LHCN-M2 (cell line): ENCODE measurements at places on chromosomes 2 and 18. TPM values are rescaled to one million over a fixed set of nuclear protein-coding genes. Genes with fewer than 3 reads are reported as not detected.

GRCh38 chr2:207160115-207160514 is 5.6 kb downstream of the KLF7 start:
- DNase-seq, result no peak

GRCh38 chr2:18074476-18074875 is 196.0 kb downstream of the KCNS3 start:
- DNase-seq, result peak; percentile 8

GRCh38 chr18:35610089-35610488 is 28.5 kb downstream of the GALNT1 start:
- DNase-seq, result no peak

DNA sequence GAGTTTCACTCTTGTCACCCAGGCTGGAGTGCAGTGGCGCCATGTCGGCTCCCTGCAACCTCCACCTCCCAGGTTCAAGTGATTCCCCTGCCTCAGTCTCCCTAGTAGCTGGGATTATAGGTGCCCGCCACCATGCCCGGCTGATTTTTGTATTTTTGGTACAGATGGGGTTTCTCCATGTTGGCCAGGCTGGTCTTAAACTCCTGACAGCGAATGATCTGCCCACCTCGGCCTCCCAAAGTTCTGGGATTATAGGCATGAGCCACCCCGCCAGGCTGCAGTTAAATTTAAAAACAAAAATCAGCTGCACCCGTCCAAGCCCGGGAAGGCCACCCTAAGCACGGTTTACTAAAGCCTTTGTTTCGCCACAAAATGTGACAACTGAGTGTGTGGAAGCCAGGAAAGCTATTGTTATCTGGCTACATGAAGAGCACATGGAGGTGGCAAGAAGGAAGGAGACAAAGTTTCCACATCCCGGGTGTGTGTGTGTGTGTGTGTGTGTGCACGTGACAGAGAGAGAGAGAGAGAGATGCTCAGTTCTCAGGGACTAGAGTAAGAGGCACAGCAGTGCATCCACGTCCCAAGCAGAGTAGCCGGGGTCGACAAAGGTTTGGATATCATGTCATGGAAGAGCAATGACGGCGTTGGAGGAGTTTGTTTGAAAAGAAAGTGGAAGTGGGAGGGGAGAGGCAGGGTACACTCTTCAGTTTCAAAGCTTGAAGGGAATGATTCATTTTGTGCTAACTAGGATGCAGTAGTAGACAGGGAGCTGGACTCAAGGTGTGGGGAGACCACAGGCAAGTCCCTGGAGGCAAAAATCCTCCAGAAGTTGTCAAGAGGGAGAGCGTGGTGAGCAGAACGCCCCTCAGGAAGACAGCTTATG is 20.1 kb downstream of the INPP5D start:
- DNase-seq, result no peak

GRCh38 chr2:239940861-239941570 is 84.1 kb downstream of the NDUFA10 start:
- DNase-seq, result no peak

GRCh38 chr2:100292022-100292580 is 30.2 kb downstream of the LONRF2 start:
- DNase-seq, result peak; percentile 17

DNA sequence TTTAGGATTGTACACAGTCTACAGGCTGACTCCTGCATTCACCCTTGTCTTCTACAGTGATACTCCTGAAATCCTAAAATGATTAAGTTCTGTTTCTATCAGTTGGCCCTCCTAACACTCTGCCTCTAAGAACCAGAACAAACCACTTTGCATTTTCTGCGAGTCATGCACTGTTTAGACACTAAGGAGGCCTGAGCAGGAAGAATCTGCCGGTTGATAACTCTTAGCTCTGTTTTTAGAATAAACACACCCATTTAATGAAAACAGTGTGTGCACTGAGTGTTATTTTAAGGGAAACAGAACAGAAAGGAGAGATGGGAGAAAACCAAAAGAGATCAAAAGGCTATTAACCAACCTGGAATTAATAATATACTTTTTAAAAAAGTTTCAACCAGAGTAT is 22.9 kb upstream of the SSB start:
- peak; percentile 42 for DNase-seq

- no peak for DNase-seq
Measured at GRCh38 chr2:220662431-220662830, 909.7 kb downstream of the EPHA4 start.

DNA sequence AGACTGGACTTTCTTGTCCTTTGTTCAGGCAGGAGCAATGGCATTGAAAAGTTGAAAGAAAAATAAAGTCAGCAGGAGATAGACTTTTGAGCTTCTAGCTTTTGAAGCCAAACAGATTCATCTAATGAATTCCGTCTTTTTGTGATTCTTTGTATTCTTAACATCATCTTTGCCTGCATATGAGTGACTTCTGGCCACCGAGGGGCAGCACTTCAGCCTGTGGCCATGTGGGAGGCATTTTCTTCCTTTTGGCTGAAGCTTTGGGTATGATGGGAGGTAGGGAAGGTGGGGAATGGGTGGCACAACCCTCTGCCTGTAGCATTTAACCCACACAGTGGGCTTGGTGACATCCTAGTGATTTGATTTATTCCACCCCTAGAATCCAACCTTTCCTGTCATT is 220.6 kb downstream of the SETBP1 start:
- no peak for DNase-seq

- DNase-seq, result peak; percentile 54
Measured at GRCh38 chr2:290090-290722, 2.3 kb upstream of the ALKAL2 start.

DNA sequence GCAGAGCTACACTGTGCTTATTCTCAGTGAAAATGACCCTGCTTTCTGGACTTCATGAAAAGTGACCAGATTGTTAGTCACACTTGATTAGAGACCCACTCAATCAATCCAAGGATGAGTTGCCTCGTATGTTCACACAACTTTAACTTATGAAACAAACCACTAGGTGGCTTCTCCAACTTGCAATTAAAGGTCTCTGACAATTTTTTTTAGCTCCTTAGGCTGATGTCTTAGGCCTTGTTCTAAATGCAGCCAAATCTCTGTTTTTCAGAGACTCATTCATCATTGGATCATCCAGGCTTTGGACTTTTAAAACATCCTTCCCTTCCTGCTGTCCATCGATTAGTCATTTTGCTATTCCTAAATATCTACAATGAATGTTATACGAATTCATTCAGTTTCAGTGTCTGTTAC is 63.4 kb downstream of the MREG start:
- peak; percentile 55 for DNase-seq

DNA sequence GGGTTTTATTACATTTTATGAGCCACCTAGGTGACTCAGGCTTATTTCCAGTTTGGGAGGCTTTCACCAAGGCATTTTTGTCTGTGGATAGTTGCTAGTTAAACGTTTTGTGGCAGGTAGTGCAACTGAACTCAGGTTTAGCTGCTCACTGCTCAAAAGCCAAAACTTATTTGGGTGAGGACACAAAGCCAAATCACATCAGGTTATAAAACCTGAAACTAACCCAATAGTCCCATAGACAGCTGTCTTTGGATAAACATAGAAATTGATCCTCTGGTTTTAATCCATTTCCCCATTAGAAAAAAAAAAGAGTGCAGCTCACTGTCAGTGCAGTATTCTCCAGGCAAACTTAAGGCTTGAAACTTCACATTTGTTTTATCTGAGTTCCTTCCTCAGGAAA is 362.6 kb upstream of the TFPI start:
- DNase-seq, result no peak

DOCK10 gene
- total RNA-seq, result 39.1 and 65.3 TPM in 2 replicates

GTF2A1L gene
- total RNA-seq, result 0.19 and 0.23 TPM in 2 replicates

OTOS gene
- not detected in 2 replicates for total RNA-seq

EPC2 gene
- total RNA-seq, result 11.8 and 13.8 TPM in 2 replicates

CYP26B1 gene
- 2.1 and 2.3 TPM in 2 replicates for total RNA-seq

KLHL41 gene
- 32.3 and 91.1 TPM in 2 replicates for total RNA-seq

ABHD3 gene
- total RNA-seq, result 6.2 and 8.6 TPM in 2 replicates
